ENCODE measurements at places on chromosomes 11 and 22.

DNA sequence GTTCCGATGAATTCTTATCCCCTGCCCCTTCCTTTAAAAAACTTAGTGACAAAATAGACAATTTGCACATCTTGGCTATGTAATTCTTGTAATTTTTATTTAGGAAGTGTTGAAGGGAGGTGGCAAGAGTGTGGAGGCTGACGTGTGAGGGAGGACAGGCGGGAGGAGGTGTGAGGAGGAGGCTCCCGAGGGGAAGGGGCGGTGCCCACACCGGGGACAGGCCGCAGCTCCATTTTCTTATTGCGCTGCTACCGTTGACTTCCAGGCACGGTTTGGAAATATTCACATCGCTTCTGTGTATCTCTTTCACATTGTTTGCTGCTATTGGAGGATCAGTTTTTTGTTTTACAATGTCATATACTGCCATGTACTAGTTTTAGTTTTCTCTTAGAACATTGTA lies 12.0 kb downstream of the CCND1 start:
- no peak for DNase-seq

- DNase-seq = no peak
Measured at GRCh38 chr11:69006816-69007215, 6.2 kb downstream of the MRGPRF start.

GRCh38 chr22:29306175-29306834 lies at the start of gene GAS2L1:
Gene GAS2L1 (plus strand): TSS chr22:29306650. CDS start chr22:29308106, 1,456 bp downstream.
- DNase-seq = peak; percentile 71

- no peak for DNase-seq
Measured at GRCh38 chr11:46249103-46249937, 28.1 kb upstream of the CREB3L1 start.

- DNase-seq = peak; percentile 33
Measured at GRCh38 chr22:50102946-50103345, 13.1 kb downstream of the MOV10L1 start.

DNA sequence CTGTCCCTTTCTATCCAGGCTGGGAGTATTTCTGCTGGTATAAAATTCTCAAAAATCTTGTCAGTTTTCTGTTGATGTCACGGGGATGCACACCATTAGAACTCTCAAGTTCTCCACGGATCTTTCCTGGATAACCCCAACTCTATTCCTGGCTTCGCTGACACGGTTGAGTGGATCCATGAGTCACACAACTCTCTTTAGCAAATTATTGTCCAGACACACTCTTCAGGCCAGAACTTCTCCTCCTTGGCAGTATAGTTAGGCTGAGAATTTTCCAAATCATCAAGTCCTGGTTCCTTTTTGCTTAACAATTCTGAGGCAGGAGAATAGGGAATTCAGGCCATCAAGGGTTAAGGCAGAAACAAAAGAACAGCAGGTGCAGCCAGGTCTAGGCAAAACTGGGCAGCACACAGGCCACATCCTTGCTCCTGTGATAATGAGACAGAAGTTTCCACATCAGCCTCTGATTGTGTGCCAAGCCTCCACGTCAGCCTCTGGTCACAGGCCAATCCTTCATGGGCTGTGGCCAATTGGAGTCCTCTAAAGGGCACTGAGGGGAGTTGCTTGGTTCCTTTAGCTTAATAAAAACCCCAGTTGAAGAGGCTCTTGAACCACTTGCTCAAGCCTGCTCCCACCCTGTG lies 5.7 kb upstream of the ACAT1 start:
- DNase-seq = no peak

GRCh38 chr11:2287091-2287490 lies 14.6 kb downstream of the C11orf21 start:
- DNase-seq = peak; percentile 7

DNA sequence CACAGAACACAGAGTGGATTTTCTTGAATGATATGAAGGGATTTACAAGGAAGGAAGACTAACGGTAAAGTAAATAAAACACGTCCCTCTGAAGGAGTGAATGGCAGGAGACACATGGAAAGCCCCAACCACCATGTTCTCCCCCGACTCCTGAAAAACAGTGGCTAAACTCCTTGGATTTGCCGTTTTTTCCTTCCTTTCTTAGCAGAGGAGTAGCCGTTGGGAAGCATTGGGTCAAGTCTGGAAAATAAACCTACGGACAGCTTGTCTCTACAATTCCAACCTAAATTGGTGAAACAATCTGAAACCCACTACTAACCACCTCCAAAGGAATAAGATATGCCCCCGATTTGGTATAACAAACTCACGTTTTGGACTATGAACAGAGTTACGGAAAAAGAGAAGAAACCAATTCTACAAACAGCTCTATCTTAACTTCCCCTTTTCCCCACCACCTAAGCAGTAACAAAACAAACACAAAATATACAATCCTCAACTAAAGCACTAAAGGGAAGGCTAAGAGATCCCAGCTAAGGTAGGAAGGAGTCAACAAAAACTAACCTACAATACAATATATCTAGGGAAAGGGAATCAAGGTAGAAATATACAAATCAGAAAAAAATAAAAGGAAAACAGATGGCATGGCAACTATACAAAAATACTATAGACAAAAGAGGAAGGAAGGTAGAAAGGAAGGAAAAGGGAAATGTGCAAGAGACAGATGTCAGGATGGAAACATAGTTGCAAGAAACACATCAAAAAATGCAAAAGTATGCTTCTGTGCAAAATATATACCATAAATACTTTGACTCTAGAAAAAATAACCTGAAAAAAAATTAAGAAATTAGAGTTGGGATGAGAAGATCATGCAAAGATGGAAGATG lies 43.8 kb upstream of the LYVE1 start:
- no peak for DNase-seq

DNA sequence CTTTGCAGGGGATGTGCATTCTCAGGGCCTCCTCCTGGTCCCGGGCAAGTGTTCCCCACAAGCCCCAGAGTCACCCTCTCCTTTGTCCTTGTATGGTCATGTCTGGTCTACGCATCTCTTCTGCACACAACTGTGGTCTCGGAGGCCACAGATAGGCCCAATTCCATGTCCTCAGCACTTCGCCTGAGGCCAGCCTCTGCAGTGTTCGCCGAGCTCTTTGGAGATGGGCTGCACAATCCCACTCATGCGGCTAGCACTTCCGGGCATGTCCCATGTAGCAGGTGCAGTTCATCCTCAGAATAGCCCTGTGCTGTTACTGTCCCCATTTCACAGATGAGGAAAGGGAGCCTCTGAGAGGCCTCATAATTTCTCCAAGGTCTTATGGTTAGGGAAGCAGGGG lies 7.6 kb downstream of the PARVG start:
- DNase-seq = no peak

DNA sequence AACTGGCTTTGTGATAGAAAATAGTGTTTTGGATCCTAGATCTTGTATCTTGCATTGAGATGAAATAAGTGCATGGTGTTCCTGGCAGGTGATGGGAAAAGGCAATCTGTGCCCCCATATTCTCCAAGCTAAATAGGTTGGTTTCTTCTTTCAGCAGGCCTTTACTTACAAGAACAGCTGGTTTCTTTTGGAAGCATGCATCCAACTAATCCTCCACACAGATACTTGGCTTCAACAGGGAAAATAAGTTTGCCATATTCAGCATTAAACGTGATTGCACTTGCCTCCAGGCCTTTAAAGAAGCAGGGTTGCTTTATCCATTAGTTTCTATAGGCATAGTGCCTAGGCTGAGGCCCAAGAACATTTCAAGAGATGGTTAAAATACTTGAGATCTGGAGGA lies 59.9 kb downstream of the APIP start:
- DNase-seq = no peak

GRCh38 chr11:69393865-69394233 lies 87.6 kb upstream of the LINC01488 start:
- no peak for DNase-seq

- DNase-seq = no peak
Measured at GRCh38 chr11:115578275-115578674, 74.1 kb upstream of the CADM1 start.

- DNase-seq = no peak
Measured at GRCh38 chr11:16777613-16777975, 39.1 kb downstream of the C11orf58 start.

DNA sequence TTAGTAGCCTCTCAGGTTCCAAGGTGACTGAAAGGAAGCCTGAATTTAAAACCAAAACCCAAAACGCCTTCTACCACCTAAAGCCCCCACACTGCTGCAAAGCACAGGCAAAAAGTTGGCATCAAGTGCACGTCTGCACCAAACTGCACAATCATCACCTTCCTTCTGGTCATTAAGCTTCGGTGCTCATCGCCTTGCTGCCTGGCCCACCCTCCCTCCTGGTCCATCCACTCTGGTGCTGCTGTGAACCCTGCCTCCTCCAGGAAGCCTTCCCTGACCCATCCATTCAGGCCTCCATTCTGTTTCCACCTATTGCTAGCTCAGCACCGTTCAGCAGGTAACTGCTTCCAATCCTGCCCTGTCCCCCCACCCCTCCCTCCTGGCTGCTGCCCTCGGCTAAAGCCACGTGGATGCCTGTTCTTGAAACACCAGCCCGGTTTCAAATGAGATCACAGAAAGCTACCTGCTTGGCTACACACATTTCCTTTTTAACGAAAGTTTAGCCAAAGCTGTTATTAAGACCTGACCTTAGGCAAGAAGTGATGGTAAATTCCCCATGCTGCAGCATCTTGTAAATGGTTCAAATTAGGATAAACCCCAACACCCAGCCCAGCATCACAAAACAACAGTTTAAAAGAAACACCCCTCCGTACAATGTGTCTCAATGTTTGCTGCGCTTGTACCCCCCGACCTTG lies 53.8 kb upstream of the CD5 start:
- no peak for DNase-seq

GRCh38 chr11:71206186-71206585 lies 46.2 kb downstream of the SHANK2 start:
- DNase-seq = no peak

GRCh38 chr11:111521135-111521534 lies 6.6 kb downstream of the HOATZ start:
- DNase-seq = no peak

GRCh38 chr11:110778343-110778742 lies 66.1 kb upstream of the ARHGAP20 start:
- DNase-seq = no peak

- no peak for DNase-seq
Measured at GRCh38 chr11:1883346-1884302, 8.1 kb downstream of the PRR33 start.

GRCh38 chr11:79482800-79483199 lies 42.0 kb upstream of the TENM4 start:
- no peak for DNase-seq

DNA sequence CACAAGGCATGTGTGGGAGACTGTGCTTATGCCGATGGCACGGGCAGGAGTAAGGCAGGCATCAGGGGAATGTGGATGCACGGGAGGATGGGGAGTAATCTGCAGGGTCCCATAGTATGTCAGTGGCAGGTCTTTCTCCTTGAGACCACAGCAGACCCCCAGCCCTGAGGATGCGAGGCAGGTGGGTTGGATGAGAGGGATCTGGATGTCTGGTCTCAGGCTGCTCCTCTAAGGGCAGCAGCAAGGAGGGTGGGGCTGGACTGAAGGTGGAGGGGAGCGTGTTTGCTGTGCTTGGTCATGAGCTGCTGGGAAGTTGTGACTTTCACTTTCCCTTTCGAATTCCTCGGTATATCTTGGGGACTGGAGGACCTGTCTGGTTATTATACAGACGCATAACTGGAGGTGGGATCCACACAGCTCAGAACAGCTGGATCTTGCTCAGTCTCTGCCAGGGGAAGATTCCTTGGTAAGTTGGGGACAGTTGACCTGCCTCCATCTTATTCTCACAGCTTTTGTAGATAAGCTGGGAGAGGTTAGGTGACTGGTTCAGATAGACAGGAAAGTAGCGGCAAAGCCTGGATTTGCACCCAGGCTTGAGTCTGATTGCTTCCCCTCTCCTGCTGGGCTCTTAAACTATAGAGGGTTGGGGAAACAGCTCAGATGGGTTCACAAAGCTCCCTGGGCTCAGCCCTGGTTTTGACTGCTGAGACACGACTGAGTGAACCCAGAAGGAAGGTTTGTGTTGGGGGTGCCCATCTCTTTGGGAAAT lies at the start of gene APOL1:
TSS of gene APOL1 (plus strand) at position 380 of the 769 bp plus-strand sequence. CDS start 1,823 bp downstream, outside the sequence.
- DNase-seq = peak; percentile 71

DNA sequence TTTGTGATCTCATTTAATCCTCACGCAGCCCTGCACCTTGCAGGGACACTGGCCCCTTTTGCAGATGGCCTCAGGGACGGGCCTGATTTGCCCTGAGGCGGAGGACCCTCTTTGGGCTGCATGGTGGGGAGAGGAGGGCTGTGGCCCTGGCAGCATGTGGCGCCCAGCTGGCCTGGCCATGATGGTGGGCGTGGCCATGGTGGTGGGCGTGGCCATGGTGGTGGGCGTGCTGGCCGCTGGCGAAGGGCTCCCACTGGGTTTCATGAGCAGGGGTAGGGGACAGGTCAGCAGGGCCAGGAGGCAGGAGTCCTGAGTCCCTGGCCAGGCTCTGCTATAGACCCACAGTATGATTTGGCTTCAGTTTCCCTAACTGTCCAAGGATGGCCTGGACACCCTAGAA lies 13.1 kb downstream of the WNT11 start:
- DNase-seq = no peak

DNA sequence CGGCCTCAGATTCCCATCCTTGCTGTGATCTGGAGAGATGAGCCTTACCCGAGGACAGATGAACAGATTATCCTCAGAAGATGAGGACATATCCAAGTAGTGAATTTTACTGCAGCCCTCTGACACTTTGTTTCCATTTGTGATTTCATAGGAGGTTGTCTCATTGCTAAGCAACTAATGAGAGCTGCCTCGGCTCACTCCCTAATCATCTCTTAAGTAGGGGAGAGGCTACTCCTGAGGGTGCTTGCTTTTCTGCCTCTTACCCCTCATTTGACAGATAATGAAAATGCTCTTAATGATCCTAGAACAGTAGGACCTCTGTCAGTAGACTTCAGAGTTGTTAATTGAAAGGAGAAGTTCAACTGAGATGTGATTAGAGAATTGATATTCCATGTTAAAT lies 150.9 kb downstream of the TBC1D22A start:
- DNase-seq = no peak

DNA sequence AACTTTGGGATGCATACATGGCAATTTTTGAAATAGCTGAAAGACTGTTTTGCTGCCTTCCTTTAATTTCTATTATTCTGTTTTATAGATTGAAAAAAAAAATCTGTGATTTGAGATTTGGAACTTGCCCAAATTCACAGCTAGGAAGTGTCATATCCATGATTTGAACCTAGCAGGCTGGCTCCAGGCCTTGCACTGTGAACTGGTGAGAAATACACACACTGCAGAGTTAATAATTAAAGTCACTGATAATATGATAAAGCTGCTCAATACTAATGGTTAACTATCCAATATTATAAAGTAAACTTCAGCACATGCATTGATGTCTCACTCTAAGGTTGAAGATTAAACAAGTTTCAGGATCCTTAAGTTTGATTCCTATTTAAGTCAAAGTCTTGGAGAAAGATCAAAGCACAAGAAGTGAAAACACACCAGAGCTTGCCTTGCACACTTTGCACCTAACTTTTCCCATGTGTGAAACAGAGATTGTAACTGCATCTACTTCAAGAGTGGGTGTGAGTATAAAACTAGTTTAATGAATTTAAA lies 150.6 kb upstream of the CCDC179 start:
- DNase-seq = no peak
